ENCODE measurements at places on chromosomes 11 and 22.

DNA sequence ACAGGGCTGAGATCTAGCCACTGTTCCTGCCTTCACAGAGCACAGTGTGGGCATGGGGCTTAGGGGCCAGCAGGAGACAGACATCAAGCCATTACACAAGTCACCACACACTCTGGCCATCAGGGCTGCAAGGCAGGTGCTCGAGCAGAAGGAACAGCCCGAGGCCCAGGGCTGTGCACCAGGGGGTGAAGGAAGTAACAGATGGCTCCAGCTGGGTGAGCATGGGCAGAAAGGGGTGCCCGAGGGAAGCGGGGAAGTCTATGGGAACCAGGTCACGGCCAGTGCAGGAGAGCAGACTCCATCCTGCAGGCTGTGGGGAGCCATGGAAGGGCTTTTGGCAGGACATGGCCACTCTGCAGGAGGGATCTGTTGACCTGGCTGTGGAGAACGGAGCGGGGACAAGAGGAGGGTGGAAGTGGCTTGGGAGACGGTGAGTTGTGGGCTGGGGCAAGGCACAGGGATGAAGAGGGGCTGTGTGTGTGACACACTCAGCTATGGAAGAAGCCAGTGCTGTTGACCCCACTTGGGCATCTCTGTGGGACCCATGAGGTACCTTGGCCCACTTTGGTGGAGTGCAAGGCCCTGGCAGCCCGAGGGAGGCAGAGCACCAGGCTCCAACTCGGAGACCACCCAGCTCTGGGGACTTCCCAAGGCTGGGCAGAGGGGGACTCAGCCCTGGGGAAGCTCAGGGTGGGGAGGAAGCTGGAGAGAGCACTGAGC, 3.6 kb downstream of the C11orf68 start:
- DNase-seq: no peak

- no peak for DNase-seq
Observed at GRCh38 chr22:36399472-36399778, 11.7 kb upstream of the MYH9 start.

GRCh38 chr11:118607401-118608359, at the start of gene PHLDB1:
Gene PHLDB1 (plus strand): TSS chr11:118607615. CDS start chr11:118613837, 6,222 bp downstream.
- DNase-seq: no peak

DNA sequence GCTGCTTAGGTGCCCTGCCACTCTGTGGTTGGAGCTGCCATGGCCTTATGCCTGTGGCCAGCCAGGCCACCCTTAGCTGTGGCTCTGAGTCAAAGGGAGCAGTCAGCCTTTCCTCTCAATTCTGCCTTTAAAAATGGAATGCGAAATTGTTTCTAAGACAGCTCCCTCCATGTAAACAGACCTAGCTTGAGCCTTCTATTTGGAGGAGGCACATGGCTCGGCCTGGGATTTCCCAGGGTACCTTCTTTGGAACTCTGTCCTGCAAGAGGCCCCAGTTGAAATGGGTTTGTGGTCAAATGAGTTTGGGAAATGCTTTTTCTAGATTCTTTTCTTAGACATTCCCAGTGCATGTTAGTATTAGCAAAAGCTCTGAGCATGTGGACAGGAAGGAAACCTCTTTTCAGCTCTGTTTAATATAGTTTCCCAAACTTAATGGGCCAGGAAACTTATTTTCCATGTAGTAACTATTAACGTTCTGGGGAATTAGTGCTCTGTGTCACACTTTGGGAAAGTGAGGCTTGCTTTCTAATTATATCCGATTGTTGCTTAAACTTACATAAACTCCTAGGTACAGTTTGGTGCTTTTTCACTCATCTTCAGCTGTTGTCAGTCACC, 7.8 kb downstream of the PHOX2A start:
- DNase-seq: no peak

- DNase-seq: no peak
Observed at GRCh38 chr22:47132428-47132825, 370.0 kb downstream of the TBC1D22A start.

DNA sequence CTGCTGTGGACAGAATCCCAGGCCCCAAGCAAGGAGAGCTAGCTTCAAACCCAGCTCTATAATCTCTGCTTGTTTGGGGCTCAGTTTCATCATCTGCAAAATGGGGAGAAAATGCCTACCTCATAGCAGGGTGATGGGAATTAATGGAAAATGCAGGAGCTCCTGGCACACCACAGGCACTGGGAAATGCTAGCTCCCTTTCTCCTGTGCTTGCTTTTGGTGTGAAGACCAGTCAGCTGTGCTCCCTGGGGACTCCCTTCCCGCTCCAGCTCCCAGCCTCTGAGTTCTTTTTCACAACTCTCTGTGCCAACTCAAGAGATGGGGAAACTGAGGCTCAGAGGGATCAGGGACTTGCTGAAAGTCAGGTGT, 8.2 kb upstream of the SERPINH1 start:
- no peak for DNase-seq

DNA sequence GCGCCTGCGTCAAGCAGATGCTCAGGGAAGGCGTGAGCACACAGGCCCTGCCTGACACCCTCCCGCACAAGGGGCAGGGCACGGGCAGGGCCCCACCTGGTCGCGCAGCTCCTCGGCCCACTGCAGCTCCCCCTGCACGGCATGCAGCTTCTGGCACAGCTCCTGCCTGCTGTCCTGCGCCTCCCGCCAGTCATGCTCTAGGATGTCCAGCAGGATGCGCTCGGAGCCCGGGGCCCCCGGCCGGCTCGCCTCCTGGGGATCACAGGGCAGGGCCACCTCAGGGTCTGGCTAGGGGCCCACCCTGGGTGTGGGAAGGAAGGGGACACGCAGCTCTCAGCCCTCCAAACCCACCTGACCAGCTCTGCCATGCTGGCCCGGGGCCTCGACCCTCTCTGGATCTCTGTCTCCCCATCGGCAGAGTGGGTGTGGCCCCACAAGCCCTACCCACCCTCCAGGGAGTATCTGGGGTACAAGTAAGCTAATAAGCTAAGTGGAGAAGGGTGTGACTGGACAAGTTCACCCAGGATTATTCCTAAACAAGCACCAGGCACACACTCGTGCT, 10.7 kb downstream of the CARD10 start:
- DNase-seq: no peak

GRCh38 chr11:46009647-46010046, 87.2 kb downstream of the LARGE2 start:
- DNase-seq: no peak

GRCh38 chr22:20024225-20024624, 3.3 kb downstream of the TANGO2 start:
- no peak for DNase-seq

GRCh38 chr11:20134991-20135736, 25.1 kb downstream of the DBX1 start:
- no peak for DNase-seq

DNA sequence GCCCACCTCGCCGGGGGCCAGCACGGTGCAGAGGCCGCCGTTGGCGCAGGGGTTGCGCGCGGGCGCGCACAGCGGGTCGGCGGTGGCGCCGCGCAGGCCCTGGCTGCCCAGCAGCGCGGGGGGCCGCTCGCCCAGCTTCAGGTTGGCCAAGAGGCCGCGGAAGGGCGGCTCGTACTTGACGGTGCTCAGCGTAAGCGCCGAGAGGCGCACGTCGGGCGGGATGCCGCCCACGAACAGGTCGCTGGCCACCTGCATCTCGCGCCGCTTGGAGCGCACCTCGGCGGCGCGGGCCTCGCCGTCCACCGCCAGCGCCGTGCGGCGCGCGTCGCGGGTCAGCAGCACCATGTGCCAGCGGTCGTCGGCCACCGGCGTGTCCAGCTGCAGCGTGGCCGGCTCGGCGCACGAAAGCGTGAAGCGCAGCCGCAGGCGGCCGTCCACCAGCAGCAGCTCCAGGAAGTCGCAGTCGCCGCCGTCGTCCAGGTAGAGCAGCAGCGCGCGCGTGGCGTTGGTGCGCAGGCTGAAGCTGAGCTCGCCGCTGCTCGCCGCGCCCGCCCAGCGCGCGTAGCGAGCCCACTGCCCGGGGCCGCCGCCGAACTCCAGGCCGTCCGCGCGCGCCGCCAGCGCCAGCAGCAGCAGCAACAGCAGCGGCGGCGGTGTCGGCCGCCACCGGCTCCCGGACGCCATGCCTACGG, 9.8 kb downstream of the NRXN2 start:
- DNase-seq: no peak
